Liver (tissue), 10 donors: ENCODE measurements at places on chromosomes 2 and 18. TPM values are rescaled to one million over a fixed set of nuclear protein-coding genes. Genes with fewer than 3 reads are reported as not detected.

- no peaks in the 10 kb centered on the region for H3K4me1 ChIP-seq
- H3K27me3 ChIP-seq: peaks cover 4% of the 10 kb centered on the region
- H3K4me3 ChIP-seq: no peak overlapping the region
- no peak for DNase-seq
- no peaks in the 10 kb centered on the region for H3K36me3 ChIP-seq
- no peak overlapping the region for H3K27ac ChIP-seq
Observed at GRCh38 chr2:146661473-146662096, 1183.2 kb upstream of the ACVR2A start.

GRCh38 chr18:13579874-13580273 is 146.5 kb downstream of the FAM210A start:
- H3K27ac ChIP-seq: no peak overlapping the region
- H3K4me1 ChIP-seq: no peaks in the 10 kb centered on the region
- no peak overlapping the region for H3K4me3 ChIP-seq
- DNase-seq: no peak

DNA sequence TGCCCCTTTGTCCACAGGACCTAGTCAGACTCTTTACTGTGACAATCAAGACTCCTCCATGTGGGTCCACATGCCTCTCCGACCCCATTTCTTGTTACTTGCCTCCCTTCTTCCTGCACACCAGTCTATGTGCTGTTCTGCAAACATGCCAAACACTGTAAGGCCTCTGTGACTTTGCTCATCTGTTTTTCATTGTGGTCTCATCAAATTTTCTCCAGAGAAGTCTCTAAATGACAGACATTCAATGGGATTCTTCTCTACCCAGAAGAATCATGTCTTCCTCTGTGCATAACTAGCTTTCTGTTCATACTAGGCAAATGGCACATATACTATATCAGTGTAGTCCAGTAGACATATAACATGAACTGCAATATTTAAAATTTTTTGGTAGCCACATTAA is 43.0 kb upstream of the KCNE4 start:
- no peak overlapping the region for H3K27ac ChIP-seq
- no peaks in the 10 kb centered on the region for H3K36me3 ChIP-seq
- no peaks in the 10 kb centered on the region for H3K4me1 ChIP-seq
- no peaks in the 10 kb centered on the region for H3K27me3 ChIP-seq

DNA sequence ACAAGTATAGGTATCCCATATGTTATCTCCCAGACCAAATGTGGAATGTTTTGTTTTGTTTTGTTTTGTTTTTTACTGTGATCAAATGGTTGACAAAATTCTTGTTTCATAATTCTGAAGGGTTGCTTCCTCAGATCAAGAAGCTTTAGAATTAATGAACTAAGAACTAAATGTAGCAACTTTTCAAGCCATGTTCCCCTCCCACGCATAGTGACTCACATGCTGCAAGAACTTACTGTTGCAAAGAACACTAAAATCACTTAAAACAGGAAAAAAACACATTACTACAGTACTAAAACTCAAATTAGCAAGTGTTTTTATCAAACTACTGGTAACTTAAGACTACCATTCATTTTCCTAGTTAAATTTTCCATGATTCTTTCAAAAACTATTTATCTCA is 30.6 kb downstream of the HNRNPLL start:
- no peak overlapping the region for H3K27ac ChIP-seq
- H3K27me3 ChIP-seq: no peaks in the 10 kb centered on the region
- no peak overlapping the region for H3K4me3 ChIP-seq
- peaks cover 1% of the 10 kb centered on the region for H3K36me3 ChIP-seq
- no peak for DNase-seq

GRCh38 chr2:70685771-70686171 is 82.2 kb downstream of the ADD2 start:
- no peaks in the 10 kb centered on the region for H3K27me3 ChIP-seq
- H3K4me3 ChIP-seq: no peak overlapping the region
- DNase-seq: no peak
- no peaks in the 10 kb centered on the region for H3K36me3 ChIP-seq
- no peaks in the 10 kb centered on the region for H3K4me1 ChIP-seq
- no peak overlapping the region for H3K27ac ChIP-seq

DNA sequence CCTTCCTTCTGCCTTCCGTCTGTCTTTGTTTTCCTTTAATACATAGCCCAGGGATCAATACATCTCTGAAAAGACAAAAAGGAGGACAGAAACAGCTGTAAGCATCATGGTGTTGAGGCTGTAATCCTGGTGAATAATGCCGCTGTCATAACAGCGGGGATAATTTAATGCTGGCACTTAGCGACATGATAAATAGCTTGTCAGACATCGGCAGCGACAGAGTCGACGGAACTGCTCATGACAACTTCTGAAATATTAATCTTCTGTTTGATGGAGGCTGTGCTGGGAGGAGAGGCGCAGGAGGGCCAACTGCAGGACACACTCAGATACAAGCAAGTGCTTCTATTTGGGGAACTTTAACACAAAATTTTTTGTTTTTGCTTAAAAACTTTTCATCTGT is 602.2 kb downstream of the GALR1 start:
- no peak overlapping the region for H3K4me3 ChIP-seq
- H3K36me3 ChIP-seq: no peaks in the 10 kb centered on the region
- DNase-seq: no peak

- no peaks in the 10 kb centered on the region for H3K36me3 ChIP-seq
- H3K27ac ChIP-seq: no peak overlapping the region
- DNase-seq: no peak
- H3K4me1 ChIP-seq: no peaks in the 10 kb centered on the region
Observed at GRCh38 chr2:24456599-24457556, 34.2 kb upstream of the NCOA1 start.

DNA sequence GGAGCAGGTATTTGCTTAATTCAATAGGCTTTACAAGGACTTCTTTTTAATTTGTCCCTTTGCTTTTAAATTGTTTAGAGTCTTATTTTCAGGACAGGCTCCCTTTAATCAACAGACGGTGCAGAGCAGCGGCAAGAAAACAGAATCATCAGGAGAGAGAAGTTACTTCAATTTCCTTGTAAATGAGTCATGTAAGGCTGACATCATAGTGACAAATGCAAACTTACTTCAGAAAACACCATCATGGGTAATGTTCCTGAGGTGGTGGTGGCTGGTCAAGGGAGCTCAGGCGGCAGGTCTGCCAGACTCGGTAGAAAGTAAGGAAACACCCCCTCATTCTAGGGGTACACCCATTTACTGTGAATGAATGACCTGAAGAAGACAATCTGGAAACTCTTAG is 395.1 kb downstream of the FBXO15 start:
- no peaks in the 10 kb centered on the region for H3K36me3 ChIP-seq
- H3K27me3 ChIP-seq: no peaks in the 10 kb centered on the region
- H3K4me3 ChIP-seq: no peak overlapping the region
- no peak for DNase-seq

- no peaks in the 10 kb centered on the region for H3K27me3 ChIP-seq
- no peaks in the 10 kb centered on the region for H3K4me1 ChIP-seq
- no peak overlapping the region for H3K27ac ChIP-seq
- no peak for DNase-seq
Observed at GRCh38 chr2:228239207-228239906, 57.9 kb upstream of the SPHKAP start.

GRCh38 chr18:8987241-8987640 is 115.3 kb upstream of the NDUFV2 start:
- H3K4me1 ChIP-seq: peaks cover 20% of the 10 kb centered on the region
- H3K27me3 ChIP-seq: no peaks in the 10 kb centered on the region
- no peak overlapping the region for H3K27ac ChIP-seq
- no peak overlapping the region for H3K4me3 ChIP-seq

DNA sequence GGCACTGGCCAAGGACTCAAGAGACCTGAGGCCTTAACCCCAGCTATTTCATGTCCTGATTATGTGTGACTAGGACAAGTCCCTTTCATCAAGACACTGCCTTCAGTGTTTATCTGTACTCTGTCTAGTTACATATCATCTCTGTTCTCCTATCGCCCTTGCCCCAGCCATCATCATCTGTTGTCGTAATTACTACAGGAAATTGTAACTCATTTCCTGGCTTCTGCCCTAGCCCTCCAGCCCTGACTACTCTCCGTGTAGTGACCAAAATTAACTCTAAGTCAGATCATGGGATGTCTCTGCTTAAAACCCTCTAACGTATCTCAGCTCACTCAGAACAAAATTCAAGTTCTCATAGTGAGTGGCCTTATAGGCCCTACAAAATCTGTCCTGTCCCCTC is 49.3 kb upstream of the LAPTM4A start:
- DNase-seq: no peak
- no peaks in the 10 kb centered on the region for H3K27me3 ChIP-seq
- no peak overlapping the region for H3K27ac ChIP-seq
- H3K36me3 ChIP-seq: no peaks in the 10 kb centered on the region
- H3K4me1 ChIP-seq: peaks cover 10% of the 10 kb centered on the region

DNA sequence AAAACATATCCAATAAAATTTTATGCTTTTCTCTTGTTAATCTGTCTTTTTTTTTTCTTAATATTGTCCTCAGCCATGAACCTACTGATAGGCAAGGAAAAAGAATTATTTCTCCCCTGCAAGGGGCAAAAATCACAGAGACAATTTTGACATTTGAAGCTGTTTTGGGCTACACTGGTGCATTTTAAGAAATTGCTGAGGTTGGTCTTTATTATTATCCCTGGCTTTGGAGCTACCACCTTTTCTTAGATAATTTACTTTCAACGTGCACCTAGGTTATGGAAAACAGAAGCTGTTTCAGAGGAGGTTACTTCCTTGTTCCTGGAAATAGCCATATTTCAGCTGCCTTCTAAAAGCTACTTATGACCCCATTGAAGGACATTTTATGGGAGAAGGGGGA is 195.5 kb upstream of the KYNU start:
- no peaks in the 10 kb centered on the region for H3K27me3 ChIP-seq
- H3K4me3 ChIP-seq: no peak overlapping the region
- no peak overlapping the region for H3K27ac ChIP-seq
- H3K36me3 ChIP-seq: no peaks in the 10 kb centered on the region
- DNase-seq: no peak
- H3K4me1 ChIP-seq: peaks cover 11% of the 10 kb centered on the region

DNA sequence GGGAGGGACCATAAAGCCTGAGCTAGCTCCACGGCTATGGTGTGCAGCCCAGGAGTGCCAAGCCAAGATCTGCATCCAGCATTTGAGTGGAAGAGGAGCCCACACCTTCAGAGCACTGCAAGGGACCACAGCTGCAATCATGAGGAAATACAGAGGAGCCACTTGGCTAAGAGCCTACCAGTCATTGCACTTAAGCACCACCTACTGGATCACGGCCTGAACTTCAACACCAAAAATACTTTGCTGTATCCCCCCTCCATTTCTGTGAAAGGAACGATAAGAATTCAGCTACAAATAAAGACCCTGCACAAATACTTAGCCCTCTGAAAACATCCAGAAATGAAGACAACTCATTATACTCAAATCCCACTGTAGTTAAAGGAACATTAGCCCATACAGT is 545.3 kb downstream of the TSN start:
- H3K4me3 ChIP-seq: no peak overlapping the region
- no peak overlapping the region for H3K27ac ChIP-seq

- no peaks in the 10 kb centered on the region for H3K27me3 ChIP-seq
- no peak overlapping the region for H3K4me3 ChIP-seq
- no peak overlapping the region for H3K27ac ChIP-seq
- H3K4me1 ChIP-seq: peaks cover 5% of the 10 kb centered on the region
- no peaks in the 10 kb centered on the region for H3K36me3 ChIP-seq
- DNase-seq: no peak
Observed at GRCh38 chr2:150156415-150156814, 331.1 kb downstream of the RND3 start.

Gene RAB17
- total RNA-seq: 17.8 TPM

- no peak for DNase-seq
- no peaks in the 10 kb centered on the region for H3K4me1 ChIP-seq
- H3K4me3 ChIP-seq: no peak overlapping the region
- no peaks in the 10 kb centered on the region for H3K27me3 ChIP-seq
Observed at GRCh38 chr2:33812707-33813106, 213.6 kb upstream of the FAM98A start.

- H3K4me1 ChIP-seq: no peaks in the 10 kb centered on the region
- no peak overlapping the region for H3K27ac ChIP-seq
- no peaks in the 10 kb centered on the region for H3K36me3 ChIP-seq
- no peak for DNase-seq
- H3K4me3 ChIP-seq: no peak overlapping the region
Observed at GRCh38 chr18:76018210-76018609, 476.8 kb downstream of the ZNF516 start.

DNA sequence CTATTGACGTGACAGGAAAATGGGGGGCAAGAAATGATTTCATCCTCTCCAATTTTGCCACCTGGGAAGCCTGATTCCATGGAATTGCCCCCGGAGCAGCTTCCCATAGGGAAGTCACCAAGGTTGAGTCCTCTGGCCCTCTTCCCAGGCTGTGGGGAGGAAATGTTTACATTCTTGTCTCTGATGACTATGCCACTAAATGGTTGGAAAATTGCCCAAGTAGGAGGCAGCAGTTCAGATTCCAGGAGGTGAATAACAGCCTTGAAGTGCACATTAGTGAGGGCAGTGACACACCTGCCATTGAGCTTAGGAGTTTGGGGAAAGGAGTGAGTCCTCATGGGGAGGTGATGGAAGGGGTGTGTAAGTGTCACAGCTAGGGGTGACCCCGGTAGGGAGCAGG is 449.2 kb upstream of the DCC start:
- no peak overlapping the region for H3K4me3 ChIP-seq
- H3K27ac ChIP-seq: no peak overlapping the region
- no peaks in the 10 kb centered on the region for H3K27me3 ChIP-seq
- peaks cover 5% of the 10 kb centered on the region for H3K4me1 ChIP-seq
- no peaks in the 10 kb centered on the region for H3K36me3 ChIP-seq

DNA sequence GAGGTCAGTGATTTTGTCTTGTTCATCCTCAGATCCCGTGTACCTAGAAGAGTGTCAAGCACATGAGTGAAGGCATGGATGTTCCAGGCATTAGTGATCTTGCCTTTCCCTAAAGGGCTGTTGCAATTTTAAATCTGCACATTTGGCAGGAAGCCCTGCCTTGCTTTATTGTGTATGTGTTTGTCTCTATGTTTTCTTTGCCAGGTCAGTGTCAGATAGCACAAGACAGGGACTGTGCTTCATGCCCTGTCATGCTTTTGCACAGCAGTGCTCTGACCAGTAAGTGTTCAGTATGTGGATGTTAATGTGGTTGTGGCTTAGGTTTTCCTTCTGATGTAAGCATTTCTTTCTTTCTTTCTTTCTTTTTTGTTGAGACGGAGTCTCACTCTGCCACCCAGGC is 131.5 kb downstream of the RGPD3 start:
- H3K27me3 ChIP-seq: no peaks in the 10 kb centered on the region
- DNase-seq: no peak
- no peaks in the 10 kb centered on the region for H3K36me3 ChIP-seq
- no peak overlapping the region for H3K4me3 ChIP-seq
- no peak overlapping the region for H3K27ac ChIP-seq
